ENCODE measurements at places on chromosomes 12 and 14.

DNA sequence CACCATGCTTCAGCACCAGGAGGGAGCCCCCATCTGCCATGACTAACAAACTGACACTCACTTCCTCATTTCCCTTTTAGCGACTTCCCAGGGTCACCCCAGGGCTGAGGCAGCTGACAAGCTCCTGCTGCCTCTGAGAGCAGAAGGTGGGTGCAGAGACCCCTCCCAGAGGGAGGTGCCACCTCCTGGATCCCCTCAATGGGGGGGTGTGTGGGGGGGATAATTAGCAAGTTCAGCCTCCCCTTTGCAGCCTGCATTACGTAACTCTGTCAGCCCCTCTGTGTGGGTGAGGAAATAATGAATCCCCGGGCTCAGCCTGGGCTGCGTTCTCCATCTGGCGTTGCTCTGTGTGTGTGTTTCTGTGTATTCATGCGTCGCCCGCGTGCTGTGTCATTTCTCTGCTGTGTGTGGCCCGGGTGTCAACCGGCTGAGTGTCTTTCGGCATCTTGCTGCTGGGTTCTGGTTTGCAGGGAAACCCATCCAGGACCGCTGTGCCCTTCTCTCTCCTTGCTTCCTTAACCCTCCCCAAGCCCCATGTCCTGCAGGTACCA is 28.0 kb downstream of the NOS1 start:
- no peak for DNase-seq

DNA sequence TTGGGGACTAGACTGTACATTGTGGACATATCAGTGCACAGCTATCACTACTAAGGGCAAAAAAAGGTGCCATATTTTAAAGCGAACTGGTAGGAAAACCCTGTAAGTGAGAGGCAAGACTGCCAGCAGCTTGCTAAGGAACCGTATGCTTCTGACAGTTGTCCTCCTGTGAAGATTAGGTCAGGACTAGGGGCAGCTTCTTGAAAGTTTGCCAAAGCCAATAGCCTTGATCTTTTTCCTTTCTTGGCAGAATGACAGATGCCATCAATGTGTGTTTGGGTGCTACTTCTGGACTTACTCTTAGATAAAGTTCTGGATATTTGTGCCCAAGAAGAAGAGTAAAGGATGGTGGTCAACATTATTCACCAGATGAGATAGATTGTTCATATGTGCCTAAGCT is 7.4 kb downstream of the DAAM1 start:
- no peak for DNase-seq

- no peak for DNase-seq
Observed at GRCh38 chr12:16634786-16635185, 28.8 kb upstream of the LMO3 start.

- no peak for DNase-seq
Observed at GRCh38 chr14:84029246-84029645, 1500.7 kb upstream of the FLRT2 start.

DNA sequence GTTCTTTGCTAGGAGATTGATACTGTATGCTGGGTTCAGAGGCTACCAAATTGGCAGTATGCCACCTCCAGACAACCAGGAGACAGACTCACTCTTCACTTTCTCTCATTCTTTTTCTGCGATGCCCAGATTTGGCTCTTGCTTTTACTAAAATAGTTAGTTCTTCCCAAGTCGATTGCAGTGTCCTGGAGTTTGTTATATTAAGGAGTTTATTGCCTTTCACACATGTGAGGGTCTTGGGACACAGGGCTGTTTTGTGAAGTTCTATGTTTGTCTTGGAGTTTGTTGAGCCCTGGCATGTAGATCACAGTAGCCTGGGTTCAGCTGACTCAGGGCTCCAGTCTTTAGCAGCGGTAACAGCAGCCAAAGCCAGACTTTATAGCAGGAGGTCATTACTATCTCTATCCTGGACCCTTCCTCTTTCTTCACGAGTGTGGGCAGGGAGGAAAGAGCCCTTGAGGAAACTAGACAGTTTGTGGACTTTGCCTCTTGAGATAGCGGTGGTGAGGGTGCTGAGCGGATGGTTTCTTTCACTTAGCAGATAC is 1.6 kb downstream of the MLEC start:
- DNase-seq = no peak

- peak; percentile 36 for DNase-seq
Observed at GRCh38 chr12:131042834-131043245, 89.1 kb downstream of the ADGRD1 start.

DNA sequence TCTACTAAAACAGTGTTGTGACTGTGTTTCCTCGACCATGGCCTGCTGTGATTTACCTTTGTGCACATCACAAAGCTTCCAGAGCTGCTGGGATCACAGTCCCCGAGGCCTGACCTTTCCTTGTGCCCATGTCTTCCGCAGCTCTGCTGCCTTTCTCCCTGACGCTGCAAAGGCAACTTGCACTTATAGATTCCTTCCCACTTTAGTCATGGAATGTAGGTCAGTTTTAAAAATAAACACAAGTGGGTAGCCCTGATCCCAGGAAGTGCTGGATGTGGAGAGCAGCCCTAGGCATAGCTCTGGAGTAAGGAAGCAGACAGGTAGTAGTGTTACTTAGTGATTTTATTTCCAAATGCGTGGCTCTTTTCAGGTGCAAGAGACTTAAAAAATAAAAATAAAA is 825.7 kb downstream of the AACS start:
- no peak for DNase-seq

GRCh38 chr12:48182631-48183030 is 813 bp upstream of the CCDC184 start:
- DNase-seq = no peak

GRCh38 chr14:73239393-73240241 is 2.3 kb downstream of the PAPLN start:
- DNase-seq = peak; percentile 66

DNA sequence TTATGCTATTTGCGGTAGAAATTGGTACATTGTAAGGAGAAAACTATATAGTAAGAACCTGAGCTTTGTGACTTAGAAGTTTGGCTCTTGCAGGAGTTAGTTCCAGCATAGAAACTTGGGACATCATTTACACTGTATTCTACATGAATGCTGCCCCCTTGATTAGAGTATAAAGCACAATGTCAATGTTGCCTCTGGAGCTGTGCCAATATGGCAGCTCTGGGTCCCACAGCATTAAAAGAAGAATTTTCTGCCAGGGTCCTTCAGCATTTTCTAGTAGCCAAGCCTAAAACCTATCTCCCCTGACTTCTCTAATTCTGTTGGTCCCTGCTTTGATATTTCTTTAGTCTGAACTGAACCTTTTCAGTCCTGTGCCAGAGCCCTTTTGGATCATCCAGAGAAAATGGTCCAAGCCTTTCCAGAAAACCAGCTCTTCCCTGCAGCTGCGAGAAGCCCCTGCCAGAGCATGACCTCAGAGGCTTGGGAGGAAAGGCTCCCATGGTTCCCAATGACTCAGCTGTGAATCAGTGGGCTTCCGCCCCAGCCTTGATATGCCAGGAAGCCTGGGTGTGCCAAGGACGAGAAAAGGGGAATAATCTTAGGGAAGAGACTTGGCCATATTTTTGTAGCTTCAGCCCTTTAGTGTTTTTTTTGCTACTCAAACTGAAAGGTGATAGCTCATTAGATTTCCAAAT is 43.2 kb downstream of the PLEKHG7 start:
- DNase-seq = peak; percentile 88

DNA sequence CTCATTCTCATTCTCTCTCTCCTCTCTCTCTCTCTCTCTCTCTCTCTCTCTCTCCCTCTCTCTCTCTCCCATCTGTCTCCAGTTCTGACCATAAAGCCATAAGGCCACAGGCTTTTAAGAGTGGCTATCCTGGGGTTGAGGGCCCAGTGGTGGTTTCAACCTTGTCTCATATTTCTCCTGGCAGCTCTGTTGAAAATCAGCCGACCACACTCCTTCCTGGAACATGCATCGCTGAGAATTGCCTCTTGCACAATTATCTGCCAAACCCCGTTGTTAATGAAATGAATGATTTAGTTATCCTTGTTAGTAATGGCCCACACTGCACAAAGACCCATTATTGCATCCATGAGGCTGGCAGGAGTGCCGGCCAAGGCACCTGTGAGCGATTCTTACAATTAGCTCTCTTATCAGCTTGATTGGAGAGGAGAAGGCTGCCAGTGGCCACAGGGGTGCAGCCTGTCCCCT is 30.4 kb upstream of the KCNA5 start:
- no peak for DNase-seq

GRCh38 chr14:64720131-64720576 is 15.9 kb downstream of the PLEKHG3 start:
- DNase-seq = peak; percentile 89

GRCh38 chr12:109461846-109462756 is 15.0 kb downstream of the KCTD10 start:
- DNase-seq = peak; percentile 97

DNA sequence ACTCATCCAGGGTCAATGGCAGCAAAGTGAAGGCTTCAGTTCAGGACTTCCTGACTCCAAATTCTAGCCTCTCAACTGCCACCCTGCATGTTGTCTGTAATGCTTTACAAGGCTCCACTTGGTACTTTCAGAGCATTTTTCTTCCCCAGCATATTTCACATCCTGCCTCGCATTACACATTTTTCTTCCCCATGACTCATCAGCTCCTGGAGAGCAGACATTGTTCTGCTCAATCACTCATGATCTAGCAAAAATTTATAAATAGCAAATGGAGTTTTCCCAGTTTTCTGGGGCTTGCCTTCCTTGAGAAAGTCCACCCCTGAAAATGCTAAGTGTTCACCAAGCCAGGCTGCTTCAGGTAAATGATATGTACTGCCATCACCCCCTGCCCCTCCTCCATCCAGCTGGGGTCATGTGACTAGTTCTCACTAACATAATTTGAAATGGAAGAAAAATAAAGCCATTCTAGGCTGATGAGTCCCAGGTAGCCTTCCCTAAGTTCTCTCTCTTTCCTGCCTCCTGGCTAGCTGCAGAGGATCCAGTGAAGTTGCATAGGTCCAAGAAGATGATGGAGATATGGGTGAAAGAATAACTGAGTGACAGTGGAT is 69.4 kb downstream of the ARMH4 start:
- DNase-seq = no peak

GRCh38 chr12:51200806-51201205 is 17.1 kb downstream of the POU6F1 start:
- DNase-seq = no peak

DNA sequence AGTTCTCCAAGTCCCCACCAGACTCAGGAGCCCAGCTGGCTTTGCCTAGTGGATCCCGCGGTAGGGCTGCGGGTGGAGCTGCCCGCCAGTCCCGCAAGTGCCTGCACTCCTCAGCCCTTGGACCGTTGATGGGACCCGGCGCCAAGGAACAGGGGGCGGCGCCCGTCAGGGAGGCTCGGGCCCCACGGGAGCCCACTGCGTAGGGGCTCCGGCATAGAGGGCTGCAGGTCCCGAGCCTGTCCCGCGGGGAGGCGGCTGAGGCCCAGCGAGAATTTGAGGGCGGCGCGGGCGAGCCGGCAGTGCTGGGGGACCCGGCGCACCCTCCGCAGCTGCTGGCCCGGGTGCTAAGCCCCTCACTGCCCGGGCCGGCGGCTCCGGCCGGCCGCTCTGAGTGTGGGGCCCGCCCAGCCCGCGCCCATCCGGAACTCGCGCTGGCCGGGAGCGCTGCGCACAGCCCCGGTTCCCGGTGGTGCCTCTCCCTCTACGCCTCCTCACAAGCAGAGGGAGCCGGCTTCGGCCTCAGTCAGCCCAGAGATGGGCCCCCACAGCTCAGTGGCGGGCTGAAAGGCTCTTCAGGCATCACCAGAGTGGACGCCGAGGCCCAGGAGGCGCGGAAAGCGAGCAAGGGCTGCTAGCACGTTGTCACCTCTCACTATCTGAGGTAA is 452.4 kb upstream of the LRFN5 start:
- no peak for DNase-seq

- no peak for DNase-seq
Observed at GRCh38 chr12:118297284-118297683, 75.4 kb downstream of the TAOK3 start.

- peak; percentile 28 for DNase-seq
Observed at GRCh38 chr14:101501341-101501740, 60.0 kb upstream of the DIO3 start.

DNA sequence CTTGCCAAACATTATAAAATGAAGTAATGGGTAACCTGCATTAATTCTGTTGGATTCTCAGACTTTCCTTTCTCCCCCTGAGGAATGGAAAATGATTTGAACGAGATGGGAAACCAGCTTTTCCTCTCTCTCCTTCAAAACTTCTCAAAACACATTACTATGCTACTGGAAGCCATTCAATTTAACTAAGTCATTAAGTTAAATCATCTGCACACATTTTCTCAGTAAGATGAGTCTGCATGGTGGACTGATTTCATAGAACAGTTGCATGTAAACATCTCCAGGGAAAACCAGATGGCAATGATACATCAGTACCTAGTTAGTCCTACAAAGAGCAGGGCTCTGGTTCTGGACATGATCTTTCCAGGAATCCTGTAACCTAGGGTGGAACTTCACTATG is 59.9 kb downstream of the BMP4 start:
- no peak for DNase-seq

GRCh38 chr14:77844802-77845201 is 44.9 kb downstream of the ADCK1 start:
- no peak for DNase-seq

GRCh38 chr14:75440733-75441477 is 13.1 kb downstream of the JDP2 start:
- no peak for DNase-seq

- DNase-seq = no peak
Observed at GRCh38 chr12:24198936-24199671, 249.6 kb upstream of the SOX5 start.

DNA sequence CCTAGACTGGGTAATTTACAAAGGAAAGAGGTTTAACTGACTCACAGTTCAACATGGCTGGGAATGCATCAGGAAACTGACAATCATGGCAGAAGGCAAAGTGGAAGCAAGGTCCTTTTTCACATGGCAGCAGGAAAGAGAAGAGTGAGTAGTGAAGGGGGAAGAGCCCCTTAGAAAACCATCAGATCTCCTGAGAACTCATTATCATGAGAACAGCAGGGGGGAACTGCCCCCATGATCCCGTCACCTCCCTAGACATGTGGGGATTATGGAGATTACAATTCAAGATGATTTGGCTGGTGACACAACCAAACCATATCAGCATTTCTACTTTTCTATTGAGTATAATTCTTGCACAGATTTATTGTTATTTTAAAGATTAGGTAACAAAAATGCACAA is 822.1 kb upstream of the FLRT2 start:
- no peak for DNase-seq

- DNase-seq = no peak
Observed at GRCh38 chr12:93167841-93168492, 209.8 kb upstream of the NUDT4 start.
